ENCODE measurements at places on chromosomes 2 and 18. TPM values are rescaled to one million over a fixed set of nuclear protein-coding genes. Genes with fewer than 3 reads are reported as not detected.

DNA sequence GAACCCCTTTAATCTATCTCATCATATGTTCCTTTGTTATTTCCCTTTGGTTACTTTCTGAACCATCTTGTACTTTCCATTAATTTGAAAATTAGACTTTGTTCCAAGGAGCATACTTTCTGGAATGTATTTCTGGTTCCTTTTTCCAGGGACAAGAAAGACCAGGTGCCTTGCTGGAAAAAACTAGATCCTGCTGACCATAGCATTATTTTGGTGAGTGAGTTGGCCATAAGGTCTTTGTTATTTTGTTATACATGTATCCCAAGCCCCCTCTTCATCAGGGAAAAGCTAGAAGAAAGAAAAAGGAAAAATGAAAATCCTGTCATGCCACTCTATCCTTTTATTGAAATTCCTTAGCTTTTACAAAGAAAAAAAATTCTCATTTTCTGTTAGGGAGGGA lies 228.1 kb upstream of the TFPI start:
- H3K27ac ChIP-seq = no peak overlapping the region
- no peaks in the 10 kb centered on the region for H3K36me3 ChIP-seq
- no peak for DNase-seq
- H3K4me1 ChIP-seq = no peaks in the 10 kb centered on the region
- H3K27me3 ChIP-seq = no peaks in the 10 kb centered on the region

- H3K36me3 ChIP-seq = no peaks in the 10 kb centered on the region
- H3K27ac ChIP-seq = no peak overlapping the region
- DNase-seq = no peak
- H3K4me1 ChIP-seq = peaks cover 16% of the 10 kb centered on the region
Measured at GRCh38 chr2:109560265-109560664, 53.5 kb downstream of the SEPTIN10 start.

DNA sequence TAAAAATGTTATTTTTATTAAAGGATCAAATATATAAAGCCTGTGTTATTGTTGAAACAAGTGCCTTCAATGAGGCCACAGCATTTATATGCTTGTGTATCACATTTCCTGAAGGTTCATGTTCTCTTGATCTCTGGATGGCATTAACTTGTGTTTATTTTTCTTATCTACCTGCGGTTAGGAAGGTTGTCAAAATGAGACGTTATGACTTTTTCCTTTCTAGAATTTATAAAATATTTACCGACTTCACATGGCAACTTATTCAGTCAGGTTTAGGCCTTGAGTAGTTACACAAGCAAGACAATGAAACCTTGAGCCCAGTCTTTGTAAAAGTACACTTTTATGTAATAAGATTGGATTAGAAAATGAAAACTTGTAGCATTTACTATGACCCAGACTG lies 196.4 kb upstream of the ACVR2A start:
- DNase-seq = no peak
- no peaks in the 10 kb centered on the region for H3K27me3 ChIP-seq
- no peak overlapping the region for H3K27ac ChIP-seq
- H3K4me3 ChIP-seq = no peak overlapping the region

DNA sequence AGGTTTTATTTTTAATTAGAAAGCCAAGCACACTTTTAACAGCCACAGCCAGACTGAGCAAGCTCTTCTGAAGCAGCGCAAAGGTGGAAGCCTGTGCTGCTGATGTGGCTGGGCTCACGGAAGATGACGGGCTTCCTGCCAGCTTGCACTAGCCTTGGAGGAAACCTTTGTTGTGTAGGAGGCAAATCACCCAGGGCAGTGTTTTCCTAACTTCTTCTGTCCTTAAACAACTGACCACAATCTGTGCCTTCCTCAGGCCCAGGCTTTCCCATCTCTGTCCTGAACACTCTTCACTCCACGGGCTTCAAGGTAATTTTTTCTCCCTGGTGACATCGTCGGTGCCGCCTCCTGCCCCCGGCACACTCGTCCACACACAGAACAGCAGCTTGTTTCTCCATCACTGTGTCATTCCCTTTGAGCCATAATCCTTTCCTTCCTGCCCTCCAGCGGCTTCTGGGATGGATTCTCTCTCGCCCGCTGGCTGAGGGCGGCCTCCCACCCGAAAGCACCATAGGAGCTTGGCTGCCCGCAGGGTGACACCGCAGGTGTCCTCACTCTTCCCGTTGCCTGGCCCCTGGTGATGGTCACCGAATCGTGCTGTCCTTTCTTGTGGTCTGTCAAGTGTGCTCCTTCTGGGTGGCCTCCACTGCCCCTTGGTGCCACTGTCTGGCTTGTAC lies 31.1 kb upstream of the INHBB start:
- no peaks in the 10 kb centered on the region for H3K36me3 ChIP-seq
- peaks cover 7% of the 10 kb centered on the region for H3K4me1 ChIP-seq
- no peak overlapping the region for H3K4me3 ChIP-seq
- H3K27ac ChIP-seq = no peak overlapping the region
- DNase-seq = no peak

GRCh38 chr2:191501561-191502168 lies 176.3 kb upstream of the NABP1 start:
- H3K27ac ChIP-seq = peak overlapping the region; percentile 13
- H3K36me3 ChIP-seq = no peaks in the 10 kb centered on the region
- no peaks in the 10 kb centered on the region for H3K27me3 ChIP-seq
- no peak overlapping the region for H3K4me3 ChIP-seq
- H3K4me1 ChIP-seq = peaks cover 18% of the 10 kb centered on the region

- DNase-seq = no peak
- peaks cover 9% of the 10 kb centered on the region for H3K4me1 ChIP-seq
- H3K36me3 ChIP-seq = no peaks in the 10 kb centered on the region
- no peak overlapping the region for H3K27ac ChIP-seq
- no peak overlapping the region for H3K4me3 ChIP-seq
- no peaks in the 10 kb centered on the region for H3K27me3 ChIP-seq
Measured at GRCh38 chr2:210158236-210158635, 13.0 kb downstream of the KANSL1L start.

- no peaks in the 10 kb centered on the region for H3K27me3 ChIP-seq
- peak; percentile 34 for DNase-seq
- H3K4me1 ChIP-seq = peaks cover 22% of the 10 kb centered on the region
- peak overlapping the region; percentile 45 for H3K4me3 ChIP-seq
- no peaks in the 10 kb centered on the region for H3K36me3 ChIP-seq
Measured at GRCh38 chr2:88628571-88628939, 1.3 kb upstream of the EIF2AK3 start.

DNA sequence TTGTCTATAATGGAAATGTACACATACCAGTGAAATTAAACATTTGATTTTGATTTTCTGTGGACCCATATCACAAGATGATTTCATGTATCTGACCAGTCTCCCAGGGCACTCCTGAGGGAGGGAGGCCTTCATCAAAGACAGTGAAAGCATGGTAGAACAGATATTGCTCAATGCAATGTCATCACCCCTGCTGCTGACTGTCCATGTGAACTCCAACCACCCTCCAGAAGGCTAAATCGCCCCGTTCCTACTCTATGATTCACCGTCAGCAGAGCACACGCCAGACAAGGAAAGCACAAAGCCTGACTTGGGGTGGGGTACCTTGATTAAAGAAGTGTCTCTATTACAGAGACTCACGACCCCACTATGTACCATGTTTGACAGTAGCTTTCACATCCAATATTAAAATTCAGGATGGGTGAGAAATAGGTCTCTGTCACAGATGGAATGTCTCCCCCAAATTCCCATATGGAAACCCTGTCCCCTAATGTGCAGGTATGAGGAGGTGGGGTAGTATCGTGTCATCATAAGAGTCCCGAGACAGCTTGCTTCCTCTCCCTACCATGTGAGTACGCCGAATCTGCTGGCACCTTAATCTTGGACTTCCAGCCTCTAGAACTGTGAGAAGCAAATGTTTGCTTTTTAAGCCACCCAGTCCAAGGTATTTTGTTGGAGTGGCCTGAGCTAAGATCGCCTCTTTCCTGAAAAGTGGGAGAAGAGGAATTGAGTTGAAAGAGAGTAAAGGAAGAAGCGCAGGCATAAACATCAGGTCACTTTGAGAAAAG lies 42.4 kb downstream of the CYB5A start:
- H3K27me3 ChIP-seq = no peaks in the 10 kb centered on the region
- no peaks in the 10 kb centered on the region for H3K36me3 ChIP-seq
- no peak overlapping the region for H3K4me3 ChIP-seq
- H3K4me1 ChIP-seq = peaks cover 21% of the 10 kb centered on the region

DNA sequence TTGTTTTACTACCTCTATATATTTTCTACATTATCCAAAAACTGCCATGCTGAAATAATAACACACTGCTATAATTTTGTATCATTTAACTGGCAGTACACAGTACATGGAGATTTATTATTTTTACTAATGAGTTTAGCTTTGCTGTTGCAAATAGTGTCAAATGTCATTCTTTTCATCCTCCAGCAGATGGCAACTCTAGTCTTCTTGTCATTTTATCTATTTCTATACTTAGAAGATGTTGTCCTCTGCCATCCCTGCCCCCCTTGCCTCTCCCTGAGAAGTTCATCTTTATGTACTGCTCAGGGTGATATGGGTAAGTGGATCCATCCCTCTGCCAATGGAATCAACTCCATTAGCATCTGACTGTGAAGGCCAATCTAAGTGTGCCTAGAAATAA lies 21.7 kb upstream of the LRRTM1 start:
- no peaks in the 10 kb centered on the region for H3K27me3 ChIP-seq
- no peak overlapping the region for H3K27ac ChIP-seq
- H3K4me1 ChIP-seq = no peaks in the 10 kb centered on the region
- no peaks in the 10 kb centered on the region for H3K36me3 ChIP-seq
- H3K4me3 ChIP-seq = no peak overlapping the region
- no peak for DNase-seq

DNA sequence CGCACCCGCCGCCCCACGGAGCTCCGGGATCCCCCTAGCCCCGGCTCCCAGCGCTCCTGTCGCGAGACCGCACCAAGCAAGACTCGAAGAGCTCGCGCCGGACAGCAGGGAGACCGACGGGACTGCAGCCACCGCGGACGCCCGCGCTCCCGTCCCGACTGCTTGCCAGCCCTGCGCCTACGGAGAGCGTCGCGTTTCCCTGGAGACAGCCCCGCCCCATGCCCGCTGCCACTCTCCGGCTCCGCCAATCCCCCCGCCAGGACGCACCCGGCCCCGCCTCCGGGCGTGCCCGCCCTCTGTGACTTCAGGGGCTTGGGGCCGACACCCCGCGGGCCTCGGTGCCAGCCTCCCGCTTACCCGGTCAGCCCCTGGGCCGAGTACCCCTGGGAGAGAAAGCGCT lies at the start of gene ANKMY1:
Gene ANKMY1, minus strand, starts transcription at position 181 of the 400 bp plus-strand sequence. CDS start 653 bp downstream, outside the sequence.
- peak within 1 kb of the TSS; percentile 18 for H3K4me3 ChIP-seq

- peaks cover 6% of the 10 kb centered on the region for H3K36me3 ChIP-seq
- H3K4me1 ChIP-seq = no peaks in the 10 kb centered on the region
- no peak overlapping the region for H3K27ac ChIP-seq
- no peaks in the 10 kb centered on the region for H3K27me3 ChIP-seq
Measured at GRCh38 chr18:49250816-49251388, 209.5 kb downstream of the DYM start.

DNA sequence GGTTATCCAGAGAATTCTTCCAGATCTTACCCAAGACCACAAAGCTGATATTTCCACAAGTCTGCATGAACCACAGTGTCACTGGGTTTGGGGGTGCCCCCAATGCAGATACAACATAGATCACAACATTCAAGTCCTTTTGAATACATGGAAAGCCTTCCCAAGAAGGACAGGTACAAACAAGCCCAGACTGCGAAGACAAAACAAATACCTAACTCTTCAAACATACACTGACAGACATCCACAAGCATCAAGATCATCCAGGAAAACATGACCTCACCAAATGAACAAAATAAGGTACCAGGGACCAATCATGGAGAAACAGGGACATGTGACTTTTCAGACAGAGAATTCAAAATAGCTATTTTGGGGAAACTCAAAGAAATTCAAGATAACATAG lies 93.1 kb downstream of the MDH1 start:
- H3K4me3 ChIP-seq = no peak overlapping the region
- no peak for DNase-seq
- H3K4me1 ChIP-seq = no peaks in the 10 kb centered on the region
- no peaks in the 10 kb centered on the region for H3K36me3 ChIP-seq

DNA sequence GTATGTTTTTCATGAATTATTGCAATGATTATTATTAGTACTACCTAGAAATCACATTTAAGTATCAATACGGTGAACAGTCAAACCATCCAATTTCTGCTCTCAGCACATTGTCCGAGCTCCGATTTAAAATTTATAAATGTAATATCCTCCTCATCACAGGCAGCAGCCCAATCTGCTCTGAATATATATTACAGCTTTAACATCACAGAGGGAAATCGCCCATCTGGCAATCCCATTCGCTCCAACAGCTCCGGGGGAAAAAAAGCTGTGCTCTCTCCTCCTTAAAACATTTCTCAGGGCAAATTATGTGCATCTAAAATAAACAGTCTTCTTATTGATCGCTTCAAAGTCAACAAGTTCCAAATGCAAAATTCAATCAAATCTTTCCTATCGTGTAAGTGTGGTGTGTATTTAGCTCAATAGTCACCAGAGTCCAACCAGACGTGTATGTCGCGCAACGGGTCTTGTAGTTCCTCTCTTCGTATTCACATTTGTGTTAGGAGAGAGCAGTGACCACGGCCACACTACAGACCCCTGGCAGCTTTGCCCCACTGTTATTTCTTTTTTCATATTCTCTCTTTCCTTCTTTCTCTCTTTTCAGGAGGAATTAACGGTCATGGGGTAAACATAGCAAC lies 2.4 kb downstream of the FIGN start:
- H3K4me3 ChIP-seq = no peak overlapping the region
- no peak for DNase-seq
- H3K27ac ChIP-seq = peak overlapping the region; percentile 46
- no peaks in the 10 kb centered on the region for H3K27me3 ChIP-seq
- H3K36me3 ChIP-seq = no peaks in the 10 kb centered on the region
- H3K4me1 ChIP-seq = peaks cover 17% of the 10 kb centered on the region

GRCh38 chr2:58283931-58284330 lies 42.8 kb upstream of the FANCL start:
- H3K27ac ChIP-seq = no peak overlapping the region
- no peaks in the 10 kb centered on the region for H3K27me3 ChIP-seq
- no peaks in the 10 kb centered on the region for H3K4me1 ChIP-seq
- H3K4me3 ChIP-seq = no peak overlapping the region
- no peak for DNase-seq

GRCh38 chr2:196827356-196827755 lies 18.2 kb upstream of the C2orf66 start:
- DNase-seq = no peak
- no peak overlapping the region for H3K4me3 ChIP-seq
- no peaks in the 10 kb centered on the region for H3K27me3 ChIP-seq

GRCh38 chr2:241985986-241986329 lies 116.4 kb downstream of the RTP5 start:
- H3K36me3 ChIP-seq = no peaks in the 10 kb centered on the region
- H3K27me3 ChIP-seq = no peaks in the 10 kb centered on the region
- DNase-seq = no peak
- H3K27ac ChIP-seq = no peak overlapping the region
- no peak overlapping the region for H3K4me3 ChIP-seq

- H3K36me3 ChIP-seq = no peaks in the 10 kb centered on the region
- no peaks in the 10 kb centered on the region for H3K27me3 ChIP-seq
- H3K27ac ChIP-seq = no peak overlapping the region
- H3K4me3 ChIP-seq = no peak overlapping the region
Measured at GRCh38 chr2:31016648-31017047, 121.6 kb downstream of the GALNT14 start.

- no peak overlapping the region for H3K4me3 ChIP-seq
- DNase-seq = no peak
- H3K36me3 ChIP-seq = no peaks in the 10 kb centered on the region
- no peak overlapping the region for H3K27ac ChIP-seq
- H3K27me3 ChIP-seq = no peaks in the 10 kb centered on the region
Measured at GRCh38 chr2:147980940-147981528, 39.5 kb downstream of the ORC4 start.

The ANKRD29 gene
- 1.7 TPM for polyA plus RNA-seq

The AQP12A gene
- 284 TPM for polyA plus RNA-seq

The AQP4 gene
- polyA plus RNA-seq = 0.63 TPM

The PCARE gene
- polyA plus RNA-seq = 0.04 TPM

The SPATA3 gene
- not detected for polyA plus RNA-seq

The CD8A gene
- 1.2 TPM for polyA plus RNA-seq

The RPL31 gene
- 3,410 TPM for polyA plus RNA-seq

The GDF7 gene
- polyA plus RNA-seq = 0.19 TPM

The GAD1 gene
- polyA plus RNA-seq = 0.84 TPM

The IL36RN gene
- not detected for polyA plus RNA-seq

The FAP gene
- 11.9 TPM for polyA plus RNA-seq

The OTOS gene
- polyA plus RNA-seq = not detected

All from pancreas (tissue), 10 donors.